Stimulated activated CD4-positive, alpha-beta T cell treated with anti-CD3 and anti-CD28 coated beads, Interleukin-4, amount 100 ng/mL, for 1 hour (primary cell): ENCODE measurements at places on chromosomes 12 and 14.

GRCh38 chr14:52692248-52692962, 3.0 kb downstream of the ERO1A start:
- no peak for DNase-seq

DNA sequence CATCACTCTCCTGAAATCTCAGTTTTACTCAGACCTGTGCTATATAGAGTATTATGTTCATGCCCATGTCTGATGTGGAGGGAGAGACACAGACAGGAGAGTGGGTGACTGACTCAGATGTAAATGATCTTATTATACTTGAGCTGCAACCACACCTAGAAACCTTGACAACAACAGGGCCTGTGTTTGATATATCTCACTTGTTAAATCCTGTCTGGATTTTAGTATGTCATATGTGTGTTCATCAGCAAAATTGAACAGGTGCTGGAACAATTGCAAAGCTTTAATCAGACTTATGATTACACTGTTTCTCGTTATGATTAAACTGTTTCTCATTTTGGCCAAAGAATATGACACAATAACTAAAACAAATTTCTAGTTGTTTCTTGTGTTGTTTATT, 37.7 kb downstream of the DIP2B start:
- DNase-seq: no peak

- no peak for DNase-seq
Measured at GRCh38 chr14:92937051-92937937, 14.3 kb downstream of the CHGA start.

- DNase-seq: no peak
Measured at GRCh38 chr12:108779998-108780688, 48.8 kb upstream of the CORO1C start.

DNA sequence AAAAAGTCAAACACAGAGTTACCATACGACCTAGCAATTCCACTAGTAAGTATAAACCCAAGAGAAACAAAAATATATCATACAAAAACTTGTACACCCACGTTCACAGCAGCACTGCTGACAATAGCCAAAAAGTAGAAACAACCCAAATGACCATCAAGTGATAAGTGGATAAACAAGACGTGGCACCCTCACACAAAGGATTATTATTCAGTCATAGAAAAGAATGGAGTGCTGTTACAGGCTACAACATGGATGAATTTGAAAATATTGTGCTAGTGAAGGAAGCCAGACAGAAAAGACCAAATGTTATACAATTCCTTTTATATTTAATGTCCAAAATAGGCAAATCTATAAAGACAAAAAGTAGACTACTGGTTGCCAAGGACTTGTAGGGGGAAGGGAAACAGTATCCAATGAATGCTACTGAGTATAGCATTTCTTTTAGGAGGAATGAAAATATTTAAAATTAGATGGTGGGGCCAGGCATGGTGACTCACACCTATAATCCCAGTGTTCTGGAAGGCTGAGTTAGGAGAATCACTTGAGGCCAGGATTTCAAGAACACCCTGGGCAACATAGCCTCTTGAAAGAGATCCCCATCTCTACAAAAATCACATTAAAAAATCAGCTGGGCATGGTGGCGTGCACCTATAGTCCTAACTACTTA, 41.9 kb downstream of the SPTLC2 start:
- DNase-seq: no peak

GRCh38 chr14:39827901-39828655, 395.8 kb upstream of the FBXO33 start:
- DNase-seq: no peak

- no peak for DNase-seq
Measured at GRCh38 chr14:56154321-56154720, 36.1 kb downstream of the PELI2 start.

DNA sequence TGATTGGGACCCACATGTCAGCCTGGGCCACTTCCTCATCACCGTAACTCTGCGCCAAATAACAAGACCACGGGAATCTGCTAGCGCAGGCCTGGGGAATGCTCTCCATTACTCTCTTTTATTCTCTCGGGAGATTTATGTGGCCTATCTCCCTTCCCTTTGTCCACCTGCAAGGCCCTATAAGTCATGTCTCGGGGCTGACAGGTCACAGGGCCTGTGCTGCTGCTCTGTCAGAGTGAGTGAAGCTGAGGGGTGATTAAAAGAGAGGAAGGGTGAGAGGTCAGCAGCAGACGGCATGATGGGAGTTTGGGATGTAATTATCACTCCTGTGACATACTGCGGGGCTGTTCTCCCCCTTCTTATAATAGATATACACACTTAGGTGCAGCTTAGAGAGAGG, 26.2 kb upstream of the GPATCH2L start:
- no peak for DNase-seq

DNA sequence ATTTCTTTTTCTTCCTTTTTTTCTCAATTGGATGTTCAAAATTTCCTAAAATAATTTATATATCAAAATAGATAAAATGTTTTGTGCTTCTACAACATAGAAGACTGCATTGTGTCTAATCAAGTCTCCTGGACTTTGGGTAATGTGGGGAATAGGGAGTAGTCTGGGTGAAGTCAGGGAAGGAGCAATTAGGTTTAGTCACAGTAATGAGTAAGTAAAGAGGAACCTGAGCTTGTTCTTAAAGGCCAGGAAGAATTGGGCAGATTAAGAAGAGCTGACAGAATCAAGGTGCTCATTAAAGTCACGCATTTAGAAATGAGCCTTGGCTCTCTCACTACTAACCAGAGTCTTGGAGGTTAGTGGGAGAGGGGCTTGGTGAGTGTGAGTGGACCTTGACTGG, 233.3 kb upstream of the SSTR1 start:
- no peak for DNase-seq

GRCh38 chr14:64953661-64954060, 11.1 kb upstream of the GPX2 start:
- DNase-seq: no peak

GRCh38 chr14:63423381-63423780, 104.6 kb upstream of the GPHB5 start:
- DNase-seq: no peak

DNA sequence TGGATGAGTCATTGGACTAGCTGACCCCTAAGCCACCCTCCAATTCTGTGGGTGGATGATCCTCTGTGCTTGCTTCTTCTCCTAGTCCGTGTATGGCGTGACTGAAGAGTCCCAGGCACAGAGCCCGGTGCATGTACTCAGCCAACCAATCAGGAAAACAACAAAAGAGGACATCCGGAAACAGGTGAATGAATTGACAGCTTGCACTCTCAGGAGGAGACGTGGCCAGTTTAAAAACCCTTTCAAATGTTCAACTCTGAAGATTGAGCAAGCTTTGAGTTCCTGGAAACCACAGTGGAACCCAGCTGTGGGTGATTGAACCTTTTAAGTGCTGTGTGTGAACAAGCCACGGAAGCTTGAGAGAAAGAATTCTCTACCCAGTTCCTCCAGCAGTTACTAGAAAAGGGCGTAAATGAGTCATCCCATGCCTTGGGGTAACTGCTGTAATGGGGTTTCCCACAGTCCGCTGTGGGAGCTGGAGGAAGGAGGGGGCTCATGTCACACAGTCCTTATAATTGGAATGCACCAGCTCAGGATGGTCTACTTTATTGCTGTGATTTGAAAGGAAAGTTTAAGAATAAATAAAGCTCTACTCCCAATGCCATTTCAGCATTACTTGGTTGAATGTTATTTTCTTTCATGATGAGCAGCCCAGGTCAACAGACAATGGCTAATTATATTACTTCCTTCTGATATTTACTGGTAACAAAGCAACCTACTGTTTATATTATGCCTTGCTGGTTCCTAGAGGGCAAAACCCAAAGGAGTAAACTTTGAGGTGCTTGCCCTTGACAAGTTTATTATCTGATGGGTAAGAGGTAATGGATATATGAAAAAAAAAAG, 417.0 kb downstream of the DPF3 start:
- DNase-seq: peak; percentile 38

- DNase-seq: peak; percentile 28
Measured at GRCh38 chr14:60723116-60723906, 840 bp downstream of the SIX4 start.

- DNase-seq: no peak
Measured at GRCh38 chr14:71141701-71142374, 234.6 kb downstream of the PCNX1 start.

DNA sequence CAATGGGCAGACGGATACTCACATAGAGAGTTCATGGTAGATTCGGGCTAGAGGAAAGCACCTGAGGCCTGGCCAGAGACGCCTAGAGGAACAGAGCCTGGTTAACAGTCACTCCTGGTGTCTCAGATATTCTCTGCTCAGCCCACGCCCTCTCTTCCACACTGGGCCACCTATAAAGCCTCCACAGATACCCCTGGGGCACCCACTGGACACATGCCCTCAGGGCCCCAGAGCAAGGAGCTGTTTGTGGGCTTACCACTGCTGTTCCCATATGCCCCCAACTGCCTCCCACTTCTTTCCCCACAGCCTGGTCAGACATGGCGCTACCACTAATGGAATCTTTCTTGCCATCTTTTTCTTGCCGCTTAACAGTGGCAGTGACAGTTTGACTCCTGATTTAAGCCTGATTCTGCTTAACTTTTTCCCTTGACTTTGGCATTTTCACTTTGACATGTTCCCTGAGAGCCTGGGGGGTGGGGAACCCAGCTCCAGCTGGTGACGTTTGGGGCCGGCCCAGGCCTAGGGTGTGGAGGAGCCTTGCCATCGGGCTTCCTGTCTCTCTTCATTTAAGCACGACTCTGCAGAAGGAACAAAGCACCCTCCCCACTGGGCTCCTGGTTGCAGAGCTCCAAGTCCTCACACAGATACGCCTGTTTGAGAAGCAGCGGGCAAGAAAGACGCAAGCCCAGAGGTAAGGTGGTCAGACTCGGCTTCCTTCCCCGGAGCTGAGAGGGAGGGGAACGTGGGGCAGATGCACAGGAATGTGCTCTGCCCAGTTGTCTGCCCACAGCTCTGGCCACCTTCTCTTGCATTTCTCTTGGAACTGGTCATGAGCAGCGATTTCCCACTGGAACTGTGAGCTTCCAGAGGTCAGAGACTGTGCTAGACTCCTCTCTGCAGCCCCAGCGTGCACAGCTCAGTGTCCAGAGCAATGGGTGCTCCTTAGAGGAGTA, at the start of gene CD4:
TSS of gene CD4 (plus strand) at position 557 of the 953 bp plus-strand sequence. CDS start 10,611 bp downstream, outside the sequence.
- DNase-seq: peak; percentile 74

- no peak for DNase-seq
Measured at GRCh38 chr14:45678163-45678562, 425.2 kb upstream of the MIS18BP1 start.

DNA sequence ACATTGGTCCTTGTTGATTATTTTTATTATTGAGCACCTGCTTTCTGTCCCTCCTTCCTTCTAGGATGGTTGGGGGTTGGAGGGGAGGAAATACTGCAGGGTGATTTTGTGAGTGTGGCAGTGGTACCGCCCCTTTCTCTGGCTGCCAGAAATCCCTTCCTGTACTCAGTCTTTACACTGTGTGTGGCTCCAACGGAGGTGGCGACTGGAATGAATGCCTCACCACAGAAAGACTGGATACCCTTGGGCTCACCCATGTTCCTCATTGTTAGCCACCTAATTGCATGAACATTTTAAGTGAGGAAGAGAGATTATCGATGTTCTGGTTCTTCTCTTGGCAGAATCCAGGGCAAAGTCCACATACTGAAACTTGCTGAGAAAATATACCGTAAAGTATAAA, 272.0 kb upstream of the E2F7 start:
- no peak for DNase-seq

DNA sequence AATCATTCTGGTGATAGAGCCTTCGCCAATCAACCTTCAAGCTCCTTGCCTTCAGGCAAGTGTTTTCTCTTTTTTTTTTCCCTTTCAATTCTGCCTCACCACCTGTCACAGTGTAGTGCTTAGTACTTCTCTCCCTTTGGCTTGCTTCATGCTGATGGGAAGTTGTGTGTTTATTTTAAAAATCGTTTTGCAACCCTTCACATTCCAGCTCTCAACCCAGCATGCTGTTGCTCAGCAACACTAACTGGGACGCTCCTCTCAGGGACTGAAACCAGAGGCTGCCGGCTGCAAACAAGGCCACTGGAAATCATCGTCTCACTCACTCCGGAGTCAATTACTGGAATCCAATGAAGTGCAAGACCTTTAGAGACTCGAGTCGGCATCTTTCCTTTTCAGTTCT, 342.7 kb downstream of the PRKD1 start:
- no peak for DNase-seq

- DNase-seq: no peak
Measured at GRCh38 chr14:103393676-103394626, 8.7 kb downstream of the MARK3 start.

DNA sequence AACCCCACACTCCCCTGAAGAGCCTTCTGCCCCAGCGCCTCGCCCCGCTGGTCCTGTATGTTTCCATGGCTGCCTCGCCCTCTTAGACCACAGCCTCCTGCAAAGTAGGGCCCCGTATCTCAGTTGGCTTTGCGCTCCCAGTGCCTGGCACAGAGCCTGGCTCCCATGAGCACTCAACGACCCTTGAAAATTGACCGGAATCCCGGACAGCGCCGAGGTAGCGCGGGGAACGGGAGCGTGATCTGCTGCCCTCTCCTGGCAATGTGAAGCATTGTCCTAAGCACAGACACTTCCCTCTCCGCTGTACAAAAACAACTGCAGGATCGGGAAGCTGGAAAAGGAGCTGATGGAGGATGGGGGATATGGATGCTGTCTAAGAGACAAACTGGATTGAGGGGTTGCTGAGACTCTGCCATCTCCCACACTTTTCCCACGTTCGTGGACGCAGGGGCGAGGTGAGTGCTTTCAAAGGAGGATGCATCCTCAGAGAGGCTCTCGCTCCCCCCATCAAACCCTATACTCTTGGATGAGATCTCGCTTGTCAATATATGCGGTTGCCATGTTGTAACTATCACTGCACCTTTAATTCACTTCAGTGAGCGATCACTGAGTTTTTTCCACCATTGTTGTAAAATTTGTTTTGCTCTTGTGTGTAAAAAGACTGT, 10.7 kb upstream of the FKBP4 start:
- peak; percentile 46 for DNase-seq

- no peak for DNase-seq
Measured at GRCh38 chr12:63905544-63905943, 61.0 kb downstream of the SRGAP1 start.

DNA sequence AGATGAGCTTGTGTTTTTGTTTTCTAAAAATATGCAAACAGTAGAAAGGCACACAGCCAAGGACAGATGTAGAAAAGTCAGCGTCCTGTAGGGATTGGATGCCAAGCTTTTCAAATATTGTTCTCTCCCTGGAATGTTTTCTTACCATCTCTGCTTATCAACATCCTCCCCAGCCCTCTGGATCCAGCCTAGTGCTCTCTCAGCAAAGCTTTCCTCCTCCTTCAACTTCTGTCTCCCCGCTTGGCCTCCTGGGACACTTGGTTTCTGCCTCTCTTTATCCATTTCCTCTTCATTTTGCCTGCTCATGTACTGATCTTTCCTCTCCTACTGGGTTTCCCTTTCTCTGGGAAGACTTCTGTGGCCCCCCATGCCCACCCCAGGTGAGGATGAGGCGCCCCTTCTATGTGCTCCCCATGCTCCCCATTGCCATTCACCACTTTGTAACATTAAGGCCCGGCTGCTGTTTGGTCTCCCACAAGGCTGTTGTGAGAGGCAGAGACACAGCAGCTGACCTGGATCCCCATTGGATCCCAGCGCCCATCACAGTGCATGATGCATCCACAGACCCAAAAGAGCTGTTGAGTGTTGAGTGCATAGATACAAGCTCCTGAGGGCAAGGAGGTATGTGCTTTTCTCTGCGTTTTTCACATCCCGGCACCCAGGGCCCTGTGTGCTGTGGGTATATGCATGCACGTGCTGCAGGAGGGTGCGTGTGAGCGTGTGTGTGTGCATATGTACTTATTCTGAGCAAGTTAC, 38.2 kb downstream of the EVL start:
- DNase-seq: peak; percentile 39
